ENCODE measurements at places on chromosomes 6 and 20. TPM values are rescaled to one million over a fixed set of nuclear protein-coding genes. Genes with fewer than 3 reads are reported as not detected.

ZNF318 gene
- 16.9 TPM for total RNA-seq

BIRC7 gene
- not detected for total RNA-seq

GRCh38 chr20:40160097-40160550 is 528.9 kb downstream of the MAFB start:
- no peak overlapping the region for H3K4me3 ChIP-seq
- H3K27me3 ChIP-seq, result no peaks in the 10 kb centered on the region
- no peak overlapping the region for H3K27ac ChIP-seq
- H3K36me3 ChIP-seq, result no peaks in the 10 kb centered on the region

DNA sequence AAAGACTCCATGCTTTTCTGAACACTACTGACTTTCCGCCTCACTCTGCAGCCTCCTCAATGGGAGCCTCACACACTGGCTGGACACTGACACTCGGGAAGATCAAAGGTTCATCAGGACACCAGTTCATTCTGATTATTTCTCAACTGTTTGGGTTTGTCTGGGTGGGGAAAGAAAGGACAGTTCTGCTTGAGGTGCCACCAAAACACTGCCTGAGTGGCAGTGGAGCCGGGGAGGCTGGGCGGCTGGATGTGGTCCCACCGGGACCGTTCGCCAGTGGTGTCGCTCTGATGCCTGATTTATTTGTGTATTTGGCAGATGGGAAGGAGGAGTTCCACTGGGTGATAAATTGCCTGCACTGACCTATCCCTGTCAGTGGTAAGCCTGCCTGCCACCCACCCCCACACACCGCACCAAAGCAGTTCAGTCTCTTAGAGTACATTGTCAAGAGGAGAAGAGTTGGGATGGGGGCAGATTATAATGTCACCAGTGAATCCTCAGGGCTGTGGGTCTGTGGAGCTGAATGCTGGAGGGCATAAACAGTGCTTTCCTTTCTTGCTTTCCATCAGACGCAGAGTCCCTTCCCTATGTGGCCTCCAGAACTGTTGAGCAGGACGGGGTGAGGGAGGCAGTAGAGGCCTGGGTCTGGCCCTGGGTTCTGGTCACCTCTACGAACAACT is 49.8 kb downstream of the EDN1 start:
- H3K27me3 ChIP-seq, result no peaks in the 10 kb centered on the region
- no peaks in the 10 kb centered on the region for H3K36me3 ChIP-seq
- H3K27ac ChIP-seq, result no peak overlapping the region
- no peaks in the 10 kb centered on the region for H3K4me1 ChIP-seq
- DNase-seq, result no peak

GRCh38 chr6:37143585-37143984 is 26.4 kb upstream of the PIM1 start:
- H3K36me3 ChIP-seq, result no peaks in the 10 kb centered on the region
- H3K4me1 ChIP-seq, result peaks cover 24% of the 10 kb centered on the region
- H3K27me3 ChIP-seq, result no peaks in the 10 kb centered on the region
- no peak overlapping the region for H3K4me3 ChIP-seq

GRCh38 chr6:168789699-168790098 is 348.7 kb downstream of the SMOC2 start:
- DNase-seq, result no peak
- H3K27me3 ChIP-seq, result no peaks in the 10 kb centered on the region
- no peaks in the 10 kb centered on the region for H3K4me1 ChIP-seq
- no peaks in the 10 kb centered on the region for H3K36me3 ChIP-seq
- no peak overlapping the region for H3K27ac ChIP-seq

DNA sequence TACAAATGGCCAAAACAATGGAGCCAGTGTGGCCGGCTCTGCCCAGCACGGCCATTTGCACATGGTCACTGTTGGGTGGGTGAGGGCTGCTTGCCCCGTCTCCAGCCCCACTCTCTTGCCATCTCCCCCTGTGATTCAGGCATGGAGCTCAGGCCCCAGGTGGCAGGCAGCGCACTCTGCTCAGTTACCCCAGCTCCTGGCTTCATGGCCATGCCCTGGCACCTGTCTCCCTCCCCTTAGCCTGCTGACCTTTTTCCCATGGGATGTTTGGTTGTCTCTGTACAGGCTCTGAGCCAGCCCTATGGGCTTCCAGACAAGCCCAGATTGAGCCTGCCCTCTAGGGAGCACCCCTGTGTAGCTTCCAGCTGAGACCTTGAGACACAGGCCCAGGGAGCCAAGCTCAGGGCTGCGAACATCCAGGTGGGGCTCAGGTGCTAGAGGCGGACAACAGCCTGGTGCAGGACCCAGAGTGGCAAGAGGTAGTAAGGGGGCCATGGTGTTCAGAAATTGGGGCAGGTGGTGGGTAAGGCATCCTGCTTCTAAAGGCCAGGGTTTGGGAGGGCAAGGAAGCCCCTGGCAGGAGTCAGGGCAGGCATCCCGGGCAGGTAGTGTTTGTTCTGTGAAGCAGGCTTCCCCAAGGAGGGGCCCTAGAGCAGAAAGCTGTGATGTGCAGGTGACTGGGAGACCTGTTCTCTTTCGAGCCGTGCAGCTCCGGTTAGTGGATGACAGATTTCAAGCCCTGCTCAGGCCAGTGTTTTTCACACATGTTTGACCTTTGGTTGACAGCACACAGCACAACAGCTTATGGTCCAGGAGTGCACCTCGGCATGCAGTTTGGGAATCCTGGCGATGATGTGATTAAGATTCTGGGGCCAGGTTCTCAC is 17.7 kb downstream of the SYNJ2 start:
- H3K4me3 ChIP-seq, result no peak overlapping the region
- H3K4me1 ChIP-seq, result peaks cover 30% of the 10 kb centered on the region
- no peaks in the 10 kb centered on the region for H3K27me3 ChIP-seq
- H3K36me3 ChIP-seq, result no peaks in the 10 kb centered on the region
- H3K27ac ChIP-seq, result no peak overlapping the region

- no peak overlapping the region for H3K4me3 ChIP-seq
- H3K36me3 ChIP-seq, result peaks cover 18% of the 10 kb centered on the region
- no peak for DNase-seq
- no peaks in the 10 kb centered on the region for H3K27me3 ChIP-seq
Observed at GRCh38 chr6:111030008-111031007, 48.5 kb downstream of the RPF2 start.

GRCh38 chr6:108492131-108492766 is 68.5 kb upstream of the FOXO3 start:
- DNase-seq, result no peak
- peaks cover 3% of the 10 kb centered on the region for H3K27me3 ChIP-seq
- H3K4me3 ChIP-seq, result no peak overlapping the region
- H3K4me1 ChIP-seq, result no peaks in the 10 kb centered on the region
- H3K27ac ChIP-seq, result no peak overlapping the region

SLC26A8 gene
- not detected for total RNA-seq

DNA sequence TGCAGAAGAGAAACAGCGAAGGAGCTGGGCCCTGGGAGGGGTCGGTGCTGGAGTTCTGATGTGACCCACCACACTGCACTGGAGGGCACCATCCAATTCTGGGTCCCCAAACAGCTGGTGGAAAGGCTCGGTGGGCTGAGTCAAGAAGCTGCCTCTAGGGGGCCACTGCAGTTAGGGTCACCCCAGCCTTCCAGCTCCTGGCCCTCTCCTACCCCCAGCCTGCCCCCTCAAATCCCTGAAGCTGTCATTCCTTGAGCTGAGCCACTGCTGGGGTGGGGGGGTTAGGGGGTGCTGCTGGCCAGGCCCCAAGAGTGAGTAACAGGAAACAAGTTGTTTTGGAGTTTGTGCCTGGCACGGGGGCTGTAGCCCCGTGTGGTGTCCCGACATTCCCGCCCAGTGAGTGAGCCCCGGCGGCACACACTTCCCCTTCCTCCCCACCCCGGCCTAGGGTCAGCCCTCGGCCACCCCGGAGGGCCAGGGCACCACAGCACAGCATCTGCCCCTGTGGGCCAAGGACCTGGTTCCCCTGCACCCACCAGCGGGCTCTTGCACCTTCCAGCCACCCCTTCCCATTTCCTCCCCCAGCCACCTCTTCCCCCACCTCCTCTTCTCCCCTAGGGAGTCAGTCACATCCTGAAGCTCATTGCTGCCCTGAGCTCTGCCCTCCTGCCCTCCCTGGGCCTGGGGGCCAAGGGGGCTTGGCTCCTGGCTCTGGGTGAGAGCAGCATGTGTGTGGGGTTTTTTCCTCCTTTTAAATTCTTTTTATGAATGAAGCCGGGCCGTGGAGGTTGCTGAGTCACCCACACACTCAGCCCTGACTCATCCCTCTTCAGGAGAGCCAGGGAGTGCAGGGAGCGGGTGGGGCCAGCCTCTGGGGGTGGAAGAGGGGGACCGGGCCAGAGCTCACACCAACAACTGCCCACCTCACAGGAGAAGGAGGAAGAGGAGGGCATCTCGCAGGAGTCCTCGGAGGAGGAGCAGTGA is 4.6 kb downstream of the SMIM29 start:
- peak; percentile 53 for DNase-seq
- peak overlapping the region; percentile 21 for H3K4me3 ChIP-seq
- H3K27me3 ChIP-seq, result no peaks in the 10 kb centered on the region
- peaks cover 84% of the 10 kb centered on the region for H3K4me1 ChIP-seq
- H3K36me3 ChIP-seq, result peaks cover 56% of the 10 kb centered on the region

- no peak for DNase-seq
- no peaks in the 10 kb centered on the region for H3K36me3 ChIP-seq
- peaks cover 5% of the 10 kb centered on the region for H3K4me1 ChIP-seq
- no peak overlapping the region for H3K27ac ChIP-seq
- peaks cover 18% of the 10 kb centered on the region for H3K27me3 ChIP-seq
Observed at GRCh38 chr6:159119791-159120190, 49.4 kb upstream of the FNDC1 start.

LIME1 gene
- 181 TPM for total RNA-seq

DNA sequence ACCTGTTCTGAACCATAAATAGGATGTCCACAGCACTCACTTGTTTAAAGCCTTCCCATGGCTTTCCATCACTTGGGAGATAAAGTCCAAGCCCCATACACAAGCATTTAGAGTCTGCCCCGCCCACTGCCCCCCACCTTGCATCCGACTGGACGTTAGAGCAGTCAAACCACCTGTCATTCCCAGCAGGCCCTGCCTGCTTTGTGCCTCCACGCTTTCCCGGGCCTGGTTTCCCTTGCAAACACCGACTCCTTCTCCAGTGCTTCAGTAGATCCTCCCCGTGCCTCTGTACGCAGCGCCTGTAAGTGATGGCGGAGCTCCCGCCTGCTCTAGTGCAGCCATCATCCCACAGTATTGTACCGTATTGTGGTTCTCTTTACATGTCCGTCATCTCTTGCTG is 38.3 kb upstream of the INSM1 start:
- H3K4me1 ChIP-seq, result no peaks in the 10 kb centered on the region
- H3K27me3 ChIP-seq, result peaks cover 17% of the 10 kb centered on the region
- DNase-seq, result no peak
- H3K4me3 ChIP-seq, result no peak overlapping the region
- H3K36me3 ChIP-seq, result no peaks in the 10 kb centered on the region

DNA sequence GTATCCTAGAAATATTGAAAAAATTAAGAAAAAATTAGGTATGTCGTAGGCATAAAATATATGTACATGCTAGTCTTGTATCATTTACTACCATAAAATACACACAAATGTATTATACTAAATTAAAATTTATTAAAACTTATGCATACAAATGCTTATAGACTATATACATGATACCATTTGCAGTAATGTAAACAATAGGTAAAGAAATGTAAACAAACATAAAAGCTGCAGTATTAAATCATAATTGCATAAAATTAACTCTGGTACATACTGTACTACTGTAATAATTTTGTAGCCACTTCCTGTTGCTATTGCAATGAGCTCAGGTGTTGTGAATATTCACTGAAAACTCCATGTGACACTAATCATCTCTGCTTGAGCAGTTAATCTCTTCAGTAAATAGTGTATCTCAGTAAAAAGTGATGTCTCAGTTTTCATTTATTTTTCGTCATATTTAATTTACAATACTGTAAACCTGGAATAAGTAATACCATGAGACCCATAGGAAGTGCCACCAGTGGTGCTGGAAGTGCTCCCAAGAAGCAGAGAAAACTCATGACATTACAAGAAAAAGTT is 29.3 kb downstream of the RALGAPB start:
- no peaks in the 10 kb centered on the region for H3K4me1 ChIP-seq
- peaks cover 60% of the 10 kb centered on the region for H3K36me3 ChIP-seq
- DNase-seq, result no peak

METTL24 gene
- not detected for total RNA-seq

KIAA1755 gene
- total RNA-seq, result not detected

PNLDC1 gene
- 0.25 TPM for total RNA-seq

DNA sequence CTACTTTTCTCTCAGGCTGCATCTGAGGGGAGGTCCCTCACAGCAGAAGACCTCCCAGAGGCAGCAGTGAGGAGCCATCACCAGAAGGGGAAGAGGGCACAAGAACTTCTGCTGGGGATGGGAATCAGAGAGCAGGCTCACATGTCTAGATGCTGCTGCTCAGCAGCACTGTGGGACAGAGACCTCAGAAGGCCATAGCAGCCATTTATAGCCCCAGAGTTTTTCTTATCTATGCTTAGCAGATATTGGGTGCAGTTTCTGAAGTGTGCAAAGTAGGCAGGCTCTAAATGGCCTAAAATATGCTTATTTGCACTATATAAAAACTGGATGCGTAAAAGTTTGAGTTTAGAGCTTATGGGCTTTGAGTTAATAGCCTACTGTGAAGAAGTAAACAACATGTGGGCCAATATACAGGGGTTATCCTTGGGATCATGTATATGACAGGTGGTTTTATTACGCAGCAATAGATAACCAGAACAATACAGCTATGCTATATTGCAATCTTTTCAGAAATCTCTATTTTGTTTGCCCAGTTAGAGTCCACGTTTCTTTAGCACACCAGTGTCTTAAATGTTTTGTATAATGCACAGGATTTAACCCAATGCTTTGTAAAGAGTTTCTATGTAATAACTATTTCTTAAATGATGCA is 60.2 kb upstream of the TMEM244 start:
- no peak overlapping the region for H3K27ac ChIP-seq
- H3K27me3 ChIP-seq, result no peaks in the 10 kb centered on the region
- peaks cover 4% of the 10 kb centered on the region for H3K4me1 ChIP-seq
- DNase-seq, result no peak
- H3K36me3 ChIP-seq, result no peaks in the 10 kb centered on the region

POM121L2 gene
- total RNA-seq, result not detected

DNA sequence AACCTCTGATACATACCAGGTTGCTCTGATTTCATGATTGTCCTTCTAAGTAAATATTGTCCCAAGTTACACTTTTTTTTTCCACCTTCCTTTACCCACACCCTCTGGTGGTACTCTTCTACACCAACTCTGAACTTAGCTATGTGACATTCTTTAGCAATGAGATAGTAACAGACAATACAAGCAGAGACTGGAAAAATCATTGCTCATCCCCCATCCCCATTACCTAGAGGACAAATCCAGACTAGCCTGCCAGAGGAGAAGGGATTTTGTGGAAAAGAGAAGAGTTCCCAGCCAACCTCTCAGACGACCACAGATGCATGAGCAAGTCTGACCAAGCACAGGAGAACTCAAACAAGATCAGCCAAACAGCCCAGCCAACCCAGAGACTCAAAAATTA is 32.8 kb upstream of the TFAP2B start:
- no peaks in the 10 kb centered on the region for H3K4me1 ChIP-seq
- H3K4me3 ChIP-seq, result no peak overlapping the region
- no peak for DNase-seq
- H3K36me3 ChIP-seq, result no peaks in the 10 kb centered on the region

GRCh38 chr6:132202574-132202973 is 198.7 kb downstream of the MOXD1 start:
- H3K4me1 ChIP-seq, result no peaks in the 10 kb centered on the region
- H3K27ac ChIP-seq, result no peak overlapping the region
- no peak overlapping the region for H3K4me3 ChIP-seq

DEFB125 gene
- not detected for total RNA-seq
